ENCODE measurements at places on chromosomes 5 and 9.
A peak's percentile ranks its signal among the peaks of the same experiment; 100 is the strongest.

GRCh38 chr5:15135661-15136060 is 264.1 kb upstream of the ANKH start:
- DNase-seq = no peak

DNA sequence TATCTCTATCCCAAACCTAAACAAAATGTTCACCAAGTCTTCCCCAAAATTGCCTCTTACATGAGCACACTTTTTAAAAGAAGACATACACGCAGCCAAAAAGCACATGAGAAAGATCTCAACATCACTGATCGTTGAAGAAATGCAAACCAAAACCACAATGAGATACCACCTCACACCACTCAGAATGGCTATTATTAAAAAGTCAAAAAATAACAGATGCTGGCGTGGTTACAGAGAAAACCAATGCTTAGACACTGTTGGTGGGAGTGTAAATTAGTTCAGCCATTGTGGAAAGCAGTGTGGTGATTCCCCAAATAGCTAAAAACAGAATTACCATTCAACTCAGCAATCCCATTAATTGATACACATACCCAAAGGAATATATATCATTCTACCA is 83.8 kb downstream of the SEMA5A start:
- no peak for DNase-seq

GRCh38 chr5:1293416-1294205 is 1.3 kb downstream of the TERT start:
- DNase-seq = no peak

DNA sequence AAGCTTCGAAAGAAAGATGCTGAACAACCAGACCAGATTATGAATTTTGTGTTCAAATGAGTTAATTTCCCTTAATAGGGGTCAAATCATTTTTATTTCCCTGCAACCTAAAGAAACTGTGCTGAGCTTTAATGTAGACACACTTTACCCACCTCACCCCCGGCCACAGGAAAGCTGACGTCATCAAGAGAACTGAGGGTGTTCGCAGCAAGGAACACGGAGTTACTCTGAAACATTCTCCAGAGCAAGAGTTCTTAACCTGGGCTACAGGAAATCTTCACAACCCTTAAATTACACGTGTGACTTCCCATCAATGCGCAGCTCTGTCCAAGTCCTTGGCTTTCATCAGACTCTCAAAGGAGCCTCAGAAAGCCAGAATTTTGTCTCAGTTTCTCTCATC is 116.3 kb downstream of the COL23A1 start:
- DNase-seq = no peak

- DNase-seq = peak; percentile 42
Observed at GRCh38 chr5:160467555-160468362, 46.1 kb downstream of the PTTG1 start.

DNA sequence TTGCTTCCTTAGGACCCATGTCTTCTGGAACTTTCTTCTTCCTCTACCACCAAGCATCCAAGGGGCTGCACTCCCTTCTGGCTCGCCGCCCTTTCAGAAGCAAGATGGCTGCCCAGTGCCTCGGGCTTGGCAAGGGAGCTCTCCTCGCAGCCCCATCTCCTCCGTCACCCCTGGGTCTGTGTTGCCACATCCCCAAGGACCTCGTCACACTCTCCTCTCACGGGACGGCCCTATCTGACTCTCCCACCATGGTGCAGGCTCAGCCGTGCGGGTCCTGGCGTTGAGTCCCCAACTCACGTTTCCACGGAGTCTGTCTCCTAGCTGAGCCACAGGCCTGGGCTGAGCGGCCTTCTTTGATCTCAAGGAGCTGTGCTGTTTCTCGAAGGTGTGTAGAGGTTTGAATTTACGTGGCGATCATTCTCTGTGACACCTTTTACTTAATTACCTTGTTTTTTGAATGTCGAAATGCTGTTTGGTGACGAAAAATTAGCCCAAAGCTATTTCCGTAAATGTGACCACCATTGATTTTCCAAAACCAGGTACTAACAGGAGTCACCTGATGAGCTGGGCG is 15.0 kb upstream of the SCGB3A1 start:
- DNase-seq = no peak

DNA sequence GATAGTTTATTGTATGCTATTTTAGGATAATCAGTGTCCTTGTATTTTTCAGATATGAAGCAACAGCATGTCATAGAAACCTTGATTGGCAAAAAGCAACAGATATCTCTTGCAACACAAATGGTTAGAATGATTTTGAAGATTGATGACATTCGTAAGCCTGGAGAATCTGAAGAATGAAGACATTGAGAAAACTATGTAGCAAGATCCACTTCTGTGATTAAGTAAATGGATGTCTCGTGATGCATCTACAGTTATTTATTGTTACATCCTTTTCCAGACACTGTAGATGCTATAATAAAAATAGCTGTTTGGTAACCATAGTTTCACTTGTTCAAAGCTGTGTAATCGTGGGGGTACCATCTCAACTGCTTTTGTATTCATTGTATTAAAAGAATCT is 14.5 kb downstream of the CCT5 start:
- no peak for DNase-seq

GRCh38 chr5:32241034-32241783 is 67.1 kb upstream of the GOLPH3 start:
- DNase-seq = no peak

- no peak for DNase-seq
Observed at GRCh38 chr5:82277613-82277986, 554 bp downstream of the RPS23 start.

GRCh38 chr5:80372780-80373179 is 35.1 kb upstream of the ZFYVE16 start:
- DNase-seq = no peak

GRCh38 chr5:157292599-157292998 is 26.7 kb downstream of the CYFIP2 start:
- no peak for DNase-seq

GRCh38 chr9:132114102-132114707 is 34.5 kb upstream of the MED27 start:
- peak; percentile 90 for DNase-seq

- DNase-seq = no peak
Observed at GRCh38 chr9:15640121-15640520, 87.3 kb downstream of the CCDC171 start.

DNA sequence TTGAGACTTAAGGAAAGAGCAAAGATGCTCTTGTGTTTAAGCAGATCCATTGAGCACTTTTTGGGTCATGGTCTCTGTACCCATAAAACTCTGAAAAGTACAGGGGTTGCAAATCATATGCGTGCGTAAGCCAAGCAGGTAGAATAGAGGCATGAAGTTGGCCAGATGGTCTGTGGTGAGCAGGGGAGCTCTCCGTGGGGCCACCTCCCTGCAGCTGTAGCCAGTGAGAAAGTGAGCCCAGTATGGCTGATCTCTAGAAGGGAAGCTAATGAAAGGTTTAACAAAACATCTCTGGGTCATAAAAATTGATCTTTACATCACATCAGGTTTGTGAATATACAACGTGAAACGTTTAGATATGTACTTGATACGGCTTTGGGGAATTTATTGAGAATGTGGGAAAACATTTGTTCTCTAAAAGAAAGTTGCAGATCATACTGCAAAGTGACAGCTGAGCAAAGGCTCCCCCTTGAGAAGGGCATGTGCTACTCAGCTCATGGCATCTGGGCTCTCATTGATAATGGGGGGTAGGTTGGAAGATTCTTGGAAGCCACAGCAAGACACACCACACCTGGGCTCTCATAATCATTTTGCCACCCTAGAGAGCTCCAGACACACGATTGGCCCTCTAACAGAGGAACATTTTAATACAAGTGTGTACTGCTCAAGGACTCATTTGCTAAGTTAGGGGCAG is 30.6 kb downstream of the SH3GL2 start:
- DNase-seq = no peak

- no peak for DNase-seq
Observed at GRCh38 chr5:110053824-110054223, 364.1 kb downstream of the MAN2A1 start.

DNA sequence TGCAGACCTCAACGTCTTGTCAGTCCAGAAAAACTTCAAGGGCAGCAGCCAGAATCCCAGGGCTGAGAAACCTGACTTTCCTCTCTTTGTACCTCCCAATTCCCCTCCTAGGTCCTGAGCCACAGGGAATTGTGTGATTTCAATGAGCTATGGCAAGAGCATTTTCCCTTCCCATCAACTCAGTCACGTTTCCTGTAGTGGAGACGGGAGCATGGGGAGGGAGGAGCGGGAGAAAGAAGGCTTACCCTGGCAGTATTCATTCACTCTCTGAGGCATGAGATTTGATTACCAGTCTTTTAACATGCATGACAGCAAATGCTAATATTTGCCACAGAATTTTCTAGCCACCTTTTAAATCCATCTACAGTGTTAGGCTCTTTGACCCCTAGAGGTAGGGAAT is 109.4 kb upstream of the TBCA start:
- no peak for DNase-seq

GRCh38 chr9:131668439-131669268 is 71.2 kb downstream of the RAPGEF1 start:
- DNase-seq = peak; percentile 78

GRCh38 chr9:112174222-112174964 is 704 bp downstream of the SUSD1 start:
- peak; percentile 72 for DNase-seq

DNA sequence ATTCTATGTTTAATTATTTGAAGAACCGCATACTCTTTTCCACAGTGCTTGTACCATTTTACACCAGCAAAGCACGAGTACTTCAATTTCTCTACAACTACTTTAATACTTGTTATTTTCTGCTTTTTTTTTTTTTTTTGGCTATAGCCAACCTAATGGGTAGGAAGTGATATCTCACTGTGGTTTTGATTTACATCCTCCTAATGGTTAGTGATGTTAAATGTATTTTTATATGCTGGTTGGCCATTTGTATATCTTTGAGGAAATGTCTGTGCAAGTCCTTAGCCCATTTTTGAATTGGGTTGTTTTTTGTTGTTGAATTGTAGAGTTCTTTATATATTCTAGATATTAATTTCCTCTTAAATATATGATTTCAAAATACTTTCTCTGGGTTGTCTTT is 22.6 kb downstream of the OGN start:
- DNase-seq = no peak

GRCh38 chr5:178580271-178580955 is 9.8 kb downstream of the COL23A1 start:
- DNase-seq = no peak

DNA sequence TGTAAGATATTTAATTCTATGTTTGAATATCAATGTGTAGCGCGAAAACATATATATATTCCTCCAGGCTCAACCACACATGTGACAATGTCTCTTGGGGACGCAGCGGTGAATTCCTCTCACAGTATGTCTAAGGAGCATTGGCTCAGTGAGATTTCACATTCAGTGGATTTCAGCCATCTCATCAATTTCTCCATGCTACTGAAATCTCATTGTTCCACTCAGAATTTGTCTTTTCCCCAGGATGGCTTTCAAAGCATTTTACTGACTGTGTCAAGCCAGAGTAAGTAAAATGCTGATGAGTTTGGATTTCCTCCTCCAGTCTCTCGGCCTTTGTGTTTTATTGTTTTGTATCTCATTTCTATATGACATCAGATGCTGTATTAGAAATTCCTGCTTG is 1.3 kb upstream of the OR1J1 start:
- no peak for DNase-seq

- DNase-seq = no peak
Observed at GRCh38 chr9:110911659-110912418, 126.4 kb downstream of the LPAR1 start.

- DNase-seq = no peak
Observed at GRCh38 chr9:90900130-90900529, 98.5 kb downstream of the SYK start.

GRCh38 chr5:136106351-136107031 is 26.2 kb upstream of the SMAD5 start:
- no peak for DNase-seq

DNA sequence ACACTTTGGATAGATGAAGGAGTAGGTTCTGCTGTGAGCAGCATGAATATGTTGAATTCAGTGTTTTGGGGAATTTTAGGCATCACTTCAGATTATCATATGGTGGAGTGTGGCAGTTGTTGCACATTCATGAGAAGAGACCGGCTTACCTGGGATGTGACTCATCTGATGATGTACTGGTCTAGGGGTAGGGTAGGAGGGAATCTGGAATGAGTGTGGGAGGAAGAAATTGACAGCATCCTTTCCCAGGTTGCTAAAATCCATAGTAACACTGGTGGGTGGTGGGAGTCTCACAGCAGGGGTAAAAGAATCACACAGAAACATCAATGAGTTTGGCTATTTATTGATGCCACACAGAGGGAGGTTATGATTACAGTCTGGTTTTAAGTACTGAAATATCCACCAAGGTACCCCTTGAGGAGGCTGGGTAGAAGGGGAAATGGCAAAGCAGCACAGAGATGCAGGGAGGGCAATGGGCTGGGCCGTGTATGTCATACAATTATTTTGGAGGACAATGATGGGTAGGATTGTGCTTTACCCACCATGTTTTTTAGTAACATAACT is 82.5 kb downstream of the TARS1 start:
- no peak for DNase-seq

DNA sequence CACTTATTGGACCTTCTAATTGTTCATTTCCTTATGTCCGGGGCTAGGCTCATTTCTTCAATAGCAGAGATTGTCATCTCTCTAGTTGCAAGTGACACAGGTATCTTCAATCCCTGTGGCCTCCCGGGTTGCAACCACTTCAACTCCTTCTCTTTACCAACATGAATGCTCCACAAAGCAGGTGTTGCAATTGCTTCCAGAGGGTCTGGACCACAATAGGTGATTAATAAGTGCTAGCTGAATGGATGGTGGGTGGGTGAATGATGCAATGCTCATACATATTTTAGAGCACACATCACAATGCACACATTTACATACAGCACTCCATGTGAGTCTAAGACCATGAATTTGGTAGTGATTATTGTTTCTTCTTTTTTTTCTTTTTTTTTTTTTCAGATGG is 2.6 kb downstream of the CEMIP2 start:
- DNase-seq = no peak

DNA sequence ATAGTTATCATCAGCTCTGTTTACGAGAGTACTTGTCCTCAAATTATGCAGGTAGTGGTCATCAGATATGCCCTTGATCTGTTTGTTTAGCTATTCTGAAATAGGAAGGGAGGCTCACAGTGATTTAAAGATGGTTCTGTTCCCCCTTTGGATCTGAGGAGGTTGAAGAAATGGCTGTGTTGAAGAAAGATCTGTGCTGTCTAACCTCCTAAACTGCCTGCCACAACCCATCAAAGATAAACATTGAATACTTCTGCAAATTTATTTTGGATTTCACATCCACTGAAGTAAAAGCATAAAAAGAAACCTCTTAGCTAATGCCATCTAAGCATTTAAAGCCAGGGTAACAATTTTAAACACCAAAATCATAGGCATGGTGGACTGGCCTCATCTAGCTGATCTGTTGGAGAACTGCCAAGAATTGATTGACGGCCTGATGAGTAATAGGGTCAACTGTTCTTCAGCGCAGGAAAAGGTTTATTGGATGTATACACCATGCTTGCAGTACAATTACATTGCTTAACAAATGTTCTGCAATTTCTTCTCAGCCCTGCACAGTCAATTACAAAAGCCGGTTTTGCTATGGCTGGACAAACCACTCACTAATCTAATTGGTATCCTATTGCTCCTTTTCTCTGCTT is 97.6 kb downstream of the SEMA6A start:
- no peak for DNase-seq

- no peak for DNase-seq
Observed at GRCh38 chr5:14408969-14409586, 172.5 kb upstream of the OTULINL start.

GRCh38 chr9:107700847-107701246 is 211.3 kb upstream of the KLF4 start:
- DNase-seq = no peak

Measured in astrocyte of the hippocampus (primary cell).